ENCODE measurements at places on chromosomes 11 and 22.

DNA sequence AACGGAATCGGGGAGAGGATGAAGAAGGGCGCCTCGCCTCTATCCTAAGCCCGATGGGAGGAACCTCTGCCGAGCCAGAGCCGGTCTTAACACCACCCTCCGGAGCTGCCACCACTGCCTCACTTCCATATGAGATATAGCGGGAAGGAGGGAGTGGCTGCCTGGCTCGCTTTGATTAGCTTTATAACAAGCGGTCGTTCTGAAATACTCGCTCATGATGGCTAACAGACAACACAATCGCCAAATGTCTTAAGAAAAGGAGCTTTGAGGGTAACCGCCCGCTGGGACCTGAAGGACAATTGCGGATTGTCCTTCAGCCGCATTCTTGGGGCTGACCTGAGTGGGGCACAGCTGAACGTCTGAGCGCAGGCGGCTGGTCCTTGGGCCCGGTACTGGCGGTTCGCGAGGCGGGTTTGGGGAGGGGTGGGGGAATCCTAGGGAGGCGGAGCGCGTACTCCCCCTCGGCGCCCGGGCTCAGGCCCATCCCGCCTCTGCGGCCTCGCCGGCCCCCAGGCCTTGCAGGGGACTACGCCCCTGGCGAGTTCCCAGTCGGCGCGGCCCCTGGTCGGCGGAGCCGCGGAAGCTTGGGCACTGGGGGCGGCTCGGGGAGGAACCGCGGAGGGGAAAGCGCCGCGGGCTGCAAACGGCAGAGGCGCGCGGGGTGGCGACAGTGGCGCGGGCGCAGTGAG lies at the start of gene PLAAT5:
Gene PLAAT5 (minus strand): TSS at position 617 of the 689 bp plus-strand sequence. CDS start 133 bp downstream, at position 484.
- no peak for DNase-seq

GRCh38 chr22:29689880-29690213 lies 30.0 kb upstream of the CABP7 start:
- peak; percentile 72 for DNase-seq

DNA sequence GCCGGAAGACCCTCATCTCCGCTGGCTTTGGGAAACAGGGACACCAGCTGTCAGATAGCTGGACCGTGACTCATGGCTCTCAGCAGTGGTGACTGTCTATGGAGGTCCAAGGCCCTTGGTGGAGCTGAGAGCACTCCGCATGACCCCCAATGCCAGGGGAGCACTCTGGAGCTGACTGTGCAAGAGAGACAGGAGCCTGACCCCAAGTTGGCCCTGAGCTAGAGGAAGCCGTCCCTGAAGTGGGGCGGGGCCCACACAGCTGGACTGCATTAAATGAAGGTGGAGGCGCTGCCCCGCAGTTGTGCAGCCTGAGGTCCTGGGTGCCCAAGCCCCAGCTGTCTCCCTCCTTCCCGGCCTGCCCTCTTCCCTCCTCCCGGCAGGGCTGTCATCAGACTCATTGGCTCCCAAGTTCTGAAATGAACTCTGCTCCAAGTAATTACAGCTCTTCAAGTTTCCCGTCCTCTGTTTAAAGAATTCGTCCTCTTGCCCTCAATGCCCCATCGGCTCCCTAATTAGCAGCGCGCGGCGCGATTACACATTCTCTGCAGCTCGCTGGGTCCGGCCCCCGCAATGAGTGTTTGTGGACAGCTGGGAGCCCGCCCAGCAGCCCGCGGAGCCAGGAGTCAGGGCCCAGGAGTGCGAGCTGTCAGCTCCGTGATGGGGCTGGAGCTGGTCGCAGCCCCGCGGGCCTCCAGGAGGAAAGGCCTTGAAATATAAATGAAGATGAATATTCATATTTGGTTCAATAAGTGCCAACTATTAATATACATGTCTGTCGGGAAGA lies 93.2 kb upstream of the LMO1 start:
- peak; percentile 60 for DNase-seq

DNA sequence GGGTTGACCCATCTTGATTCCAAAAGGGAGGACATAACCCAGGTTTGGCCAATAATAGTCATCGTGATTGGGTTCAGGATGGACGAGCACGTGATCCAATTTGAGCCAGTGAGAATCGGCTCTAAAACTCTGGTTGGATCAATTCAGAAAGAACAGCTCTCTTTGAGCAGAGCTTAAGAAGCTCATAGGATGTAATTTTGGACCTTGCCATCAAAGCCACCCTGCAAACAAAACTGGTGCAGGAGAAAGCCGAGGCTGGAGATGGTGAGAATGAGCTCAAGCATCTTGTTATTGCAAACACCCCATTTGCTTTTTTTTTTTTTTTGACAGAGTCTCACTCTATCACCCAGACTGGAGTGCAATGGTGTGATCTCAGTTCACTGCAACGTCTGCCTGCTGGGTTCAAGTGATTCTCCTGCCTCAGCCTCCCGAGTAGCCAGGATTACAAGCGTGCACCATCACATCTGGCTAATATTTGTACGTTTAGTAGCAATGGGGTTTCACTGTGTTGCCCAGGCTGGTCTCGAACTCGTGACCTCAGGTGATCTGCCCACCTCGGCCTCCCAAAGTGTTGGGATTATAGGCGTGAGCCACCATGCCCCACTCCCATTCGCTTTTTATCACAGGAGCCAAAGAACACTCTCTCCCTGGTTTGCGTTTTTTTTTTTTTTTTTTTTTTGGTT lies 13.8 kb upstream of the MIAT start:
- DNase-seq, result no peak

GRCh38 chr11:47280860-47281259 lies 10.9 kb downstream of the MADD start:
- no peak for DNase-seq

GRCh38 chr11:112453601-112454577 lies 193.2 kb upstream of the PLET1 start:
- peak; percentile 36 for DNase-seq

DNA sequence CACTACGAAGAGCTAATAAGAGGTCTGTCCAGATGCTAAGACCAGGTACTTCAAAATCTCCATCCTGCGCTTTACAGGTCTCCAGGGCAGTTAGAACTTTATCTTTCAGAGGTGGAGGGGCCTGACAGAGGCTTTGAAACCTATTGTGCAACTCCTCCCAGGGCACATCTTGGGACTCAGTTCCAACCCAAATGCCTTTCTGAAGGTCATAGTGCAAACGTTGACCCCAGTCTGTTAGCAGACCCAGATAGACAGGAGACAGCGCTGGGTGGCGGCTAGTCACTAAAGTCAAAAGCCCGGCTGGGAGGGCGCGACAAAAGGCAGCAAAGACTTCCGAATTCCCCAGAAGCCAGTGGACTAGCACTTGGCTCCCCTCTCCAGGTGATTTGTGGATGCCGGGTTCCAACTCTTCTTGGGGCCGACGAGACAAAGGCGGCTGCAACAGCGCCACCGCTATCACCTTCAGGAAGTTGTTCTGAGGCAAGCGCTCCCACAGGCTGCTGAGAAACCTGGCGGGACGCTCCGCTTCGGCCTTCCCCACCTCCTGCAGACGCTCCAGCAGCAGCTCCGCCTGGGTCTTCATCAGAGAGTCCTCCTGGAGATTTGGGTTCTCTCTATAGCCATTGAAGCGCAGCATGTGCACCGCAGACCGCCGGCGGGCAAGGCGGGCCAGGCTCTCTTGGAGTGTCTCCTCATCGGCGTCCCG lies 728 bp downstream of the FANCF start:
- peak; percentile 44 for DNase-seq

- peak; percentile 99 for DNase-seq
These were observed 4.0 kb upstream of the FTH1 start for GRCh38 chr11:61971248-61972111.

DNA sequence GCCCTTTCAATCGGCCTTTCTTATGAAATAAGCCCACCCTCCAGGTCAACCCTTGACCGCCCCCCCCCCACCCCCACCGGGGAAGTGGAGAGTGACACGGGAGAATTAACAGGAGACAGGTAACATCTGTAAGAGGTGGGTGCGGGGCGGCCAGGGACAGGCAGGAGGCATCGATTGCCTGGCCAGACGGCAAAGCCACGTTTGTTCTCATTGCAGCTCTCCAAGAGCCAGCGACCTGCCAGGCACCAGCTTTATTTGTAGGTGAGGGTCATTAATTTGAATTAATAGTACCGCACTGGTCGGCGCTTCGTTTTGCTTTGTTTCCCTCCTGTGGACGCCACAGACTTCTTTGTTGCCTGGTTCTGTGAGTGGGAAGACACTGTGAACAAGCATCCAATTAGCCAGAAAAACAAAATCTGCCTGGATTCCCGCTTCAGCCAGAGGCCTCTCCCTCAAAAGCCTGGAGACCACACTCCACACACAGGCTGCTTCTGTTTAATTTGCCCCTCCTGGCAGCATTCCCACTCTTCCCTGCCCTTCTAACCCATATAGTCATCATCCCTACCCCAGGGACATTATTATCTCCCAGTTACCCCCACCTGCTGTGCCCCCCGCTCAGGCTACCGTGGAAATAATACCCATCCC lies 104.5 kb upstream of the OPCML start:
- DNase-seq, result no peak

DNA sequence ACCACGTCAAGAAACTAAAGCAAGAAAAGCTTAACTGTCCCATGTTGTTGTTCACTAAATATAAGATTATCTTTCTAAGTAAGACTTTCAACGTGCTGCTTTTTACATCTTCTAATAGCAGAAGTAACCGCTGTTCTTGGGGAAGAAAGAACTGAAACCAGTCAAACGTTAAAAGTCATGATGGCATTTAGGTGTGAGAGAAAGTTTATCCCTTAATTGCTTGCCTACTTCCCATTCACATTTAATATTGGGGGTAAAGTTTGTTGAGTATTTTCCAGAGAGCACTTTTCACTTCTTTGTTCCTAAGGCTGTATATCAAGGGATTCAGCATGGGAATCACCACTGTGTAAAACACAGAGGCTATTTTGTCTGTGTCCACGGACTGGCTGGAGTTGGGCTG lies 970 bp downstream of the OR5B21 start:
- no peak for DNase-seq

DNA sequence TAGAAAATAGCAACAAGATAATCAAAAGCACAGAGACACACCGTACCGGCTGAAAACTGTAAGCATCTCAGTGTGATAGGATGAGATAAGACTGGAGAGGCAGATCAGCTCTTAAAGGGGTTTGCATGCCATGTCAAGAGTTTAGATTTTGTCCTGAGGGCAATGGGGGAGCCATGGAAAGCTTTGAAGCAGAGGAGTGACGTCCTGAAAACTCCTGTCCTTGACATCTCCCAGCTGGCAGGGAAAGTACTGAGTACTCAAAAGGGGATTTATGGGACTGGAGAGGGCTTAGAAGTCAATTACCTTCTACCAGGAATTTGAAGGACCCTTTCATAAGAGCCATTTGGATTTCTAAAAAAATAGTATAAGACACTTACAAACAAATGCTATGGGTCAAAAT lies 420.5 kb upstream of the NARS2 start:
- no peak for DNase-seq

GRCh38 chr11:12241401-12241800 lies 131.0 kb downstream of the MICAL2 start:
- DNase-seq, result no peak

All from LHCN-M2 (cell line).